HEK293T (cell line): ENCODE measurements at places on chromosomes 5 and 9.
A peak's percentile ranks its signal among the peaks of the same experiment; 100 is the strongest.

- DNase-seq, result no peak
Observed at GRCh38 chr5:77239126-77239741, 28.8 kb downstream of the PDE8B start.

DNA sequence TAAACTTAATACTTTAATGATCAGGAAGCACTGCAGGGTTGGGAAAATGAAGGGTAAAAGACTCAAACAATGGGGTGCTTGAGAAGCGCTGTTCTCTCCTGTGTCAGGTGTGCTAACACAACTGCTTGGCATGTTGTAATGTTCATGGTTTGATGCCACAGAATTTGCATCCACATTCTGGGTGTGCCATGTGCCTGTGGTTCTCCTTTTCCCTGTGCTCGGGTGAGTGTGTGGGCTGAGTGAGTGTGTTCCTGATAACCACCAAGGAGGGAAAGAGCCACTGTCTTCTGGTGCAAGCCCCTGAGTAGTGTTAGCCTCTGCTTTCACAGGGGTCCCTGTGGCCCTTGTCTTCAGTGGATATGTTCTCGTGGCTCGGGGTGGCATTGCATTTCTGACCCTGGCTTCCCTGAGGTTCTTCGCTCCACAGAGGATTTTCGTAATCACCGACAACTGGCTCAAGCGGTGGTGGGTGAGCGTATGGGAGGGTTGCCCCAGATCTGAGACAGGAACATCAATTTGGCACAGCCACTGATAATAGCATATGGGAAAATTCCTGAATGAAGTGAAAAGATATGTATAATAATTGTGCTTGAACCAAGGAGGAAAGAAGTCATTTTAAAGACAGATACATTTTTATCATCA is 102.0 kb downstream of the MVB12B start:
- DNase-seq, result no peak

DNA sequence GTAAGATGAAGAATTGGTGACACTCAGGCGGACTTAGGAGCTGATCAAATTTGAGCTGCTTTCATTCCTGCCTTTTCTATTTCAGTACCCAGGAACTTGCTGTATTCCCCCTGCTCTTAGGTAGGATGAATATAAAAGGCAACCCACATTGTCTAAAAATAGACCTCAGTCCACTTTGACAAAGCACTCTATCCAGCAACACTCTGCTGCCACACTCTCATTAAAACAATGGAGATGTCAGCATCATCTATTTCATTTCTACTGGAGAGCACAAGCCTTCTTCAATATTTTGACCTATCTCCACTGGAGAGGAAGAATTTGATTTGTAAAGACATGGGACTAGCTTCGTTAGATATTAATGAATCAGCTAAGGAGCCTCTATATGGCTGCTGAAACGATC is 468.4 kb downstream of the PTPRD start:
- DNase-seq, result no peak

- no peak for DNase-seq
Observed at GRCh38 chr9:22514871-22515270, 68.2 kb downstream of the DMRTA1 start.

GRCh38 chr5:13218518-13218917 is 726.0 kb downstream of the DNAH5 start:
- no peak for DNase-seq

DNA sequence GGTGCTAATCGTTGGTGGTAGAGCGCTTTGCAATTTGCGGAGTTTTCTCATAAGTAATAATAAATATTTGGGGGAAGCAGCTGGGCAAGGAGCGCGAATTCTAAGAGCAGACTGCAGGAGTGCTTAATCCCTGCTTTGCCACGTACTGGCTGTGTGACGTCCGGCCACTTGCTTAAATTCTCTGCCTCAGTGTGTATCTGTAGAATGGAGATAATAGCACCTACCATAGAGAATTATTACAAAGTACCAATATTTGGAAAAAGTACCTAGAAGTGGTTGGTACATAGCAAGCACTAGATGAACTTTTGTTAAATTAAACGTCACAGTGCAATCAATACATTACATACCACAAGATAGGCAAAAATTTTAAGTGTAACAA is 598 bp upstream of the TMED7 start:
- DNase-seq, result no peak

DNA sequence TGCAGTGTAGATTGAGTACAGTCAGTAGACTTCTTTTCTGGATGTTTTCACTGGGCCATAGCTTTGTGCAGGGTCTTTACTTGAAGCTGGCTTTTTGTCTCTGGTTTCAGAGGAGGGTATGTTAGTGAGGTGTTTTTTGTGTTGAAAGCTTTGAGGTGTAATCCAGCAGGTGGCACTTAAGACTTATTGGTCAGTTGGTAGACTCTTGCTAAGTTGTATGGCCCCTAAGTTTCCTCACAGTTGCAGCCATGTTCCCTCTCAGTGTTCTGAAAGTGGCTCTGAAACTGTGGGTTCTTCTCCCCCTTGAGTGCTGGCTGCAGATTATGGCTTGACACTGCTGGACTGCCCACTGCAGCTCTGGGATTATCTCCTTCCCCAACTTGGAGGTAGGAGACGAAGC is 55.7 kb upstream of the SLC44A1 start:
- DNase-seq, result no peak

DNA sequence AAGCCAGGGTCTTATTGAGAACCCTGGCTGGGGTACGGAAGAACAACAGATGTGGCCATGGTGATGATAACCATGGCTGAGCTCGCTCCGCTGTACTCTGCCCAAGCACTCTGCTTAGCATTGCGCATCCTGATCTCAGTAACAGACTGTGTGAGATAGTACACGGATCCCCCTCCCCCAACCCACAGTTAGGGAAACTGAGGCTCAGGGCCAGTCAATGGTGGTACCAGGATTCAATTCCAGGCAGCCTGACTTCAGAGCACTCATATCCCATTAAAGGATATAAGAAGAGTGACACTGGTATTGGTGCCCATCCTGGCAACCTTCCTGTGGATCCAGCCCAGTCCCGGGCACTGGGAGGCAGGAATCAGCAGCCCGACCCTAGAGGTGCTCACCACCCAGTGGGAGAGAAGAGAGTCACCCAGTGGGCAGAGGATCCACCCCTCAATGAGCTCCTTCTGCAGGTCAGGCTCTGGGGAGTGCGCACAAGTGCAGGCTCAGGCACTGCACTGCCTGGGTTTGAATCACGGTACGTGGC is 26.5 kb upstream of the KIF12 start:
- no peak for DNase-seq

GRCh38 chr5:113503146-113503545 is 10.3 kb upstream of the YTHDC2 start:
- DNase-seq, result no peak

GRCh38 chr9:133393399-133393798 is 17.2 kb downstream of the STKLD1 start:
- no peak for DNase-seq

DNA sequence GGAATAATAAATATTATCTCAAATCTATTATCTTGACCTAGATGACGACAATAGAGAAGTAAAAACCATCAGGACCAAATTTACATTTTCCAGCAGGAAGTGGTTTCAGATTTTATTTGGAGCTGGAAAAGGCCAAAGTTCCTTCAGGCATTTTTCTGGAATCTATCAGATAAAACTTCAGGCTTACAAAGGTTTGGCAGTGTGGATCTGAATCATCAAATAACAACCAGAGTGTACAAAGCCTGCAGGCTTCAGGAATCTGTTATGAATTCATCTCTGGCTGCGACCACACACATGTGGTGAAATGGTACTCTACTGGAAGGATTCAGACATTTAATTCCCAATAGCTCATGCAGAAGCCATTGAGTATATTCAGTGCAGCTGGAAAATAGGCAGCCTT is 726.4 kb upstream of the GRAMD2B start:
- no peak for DNase-seq

DNA sequence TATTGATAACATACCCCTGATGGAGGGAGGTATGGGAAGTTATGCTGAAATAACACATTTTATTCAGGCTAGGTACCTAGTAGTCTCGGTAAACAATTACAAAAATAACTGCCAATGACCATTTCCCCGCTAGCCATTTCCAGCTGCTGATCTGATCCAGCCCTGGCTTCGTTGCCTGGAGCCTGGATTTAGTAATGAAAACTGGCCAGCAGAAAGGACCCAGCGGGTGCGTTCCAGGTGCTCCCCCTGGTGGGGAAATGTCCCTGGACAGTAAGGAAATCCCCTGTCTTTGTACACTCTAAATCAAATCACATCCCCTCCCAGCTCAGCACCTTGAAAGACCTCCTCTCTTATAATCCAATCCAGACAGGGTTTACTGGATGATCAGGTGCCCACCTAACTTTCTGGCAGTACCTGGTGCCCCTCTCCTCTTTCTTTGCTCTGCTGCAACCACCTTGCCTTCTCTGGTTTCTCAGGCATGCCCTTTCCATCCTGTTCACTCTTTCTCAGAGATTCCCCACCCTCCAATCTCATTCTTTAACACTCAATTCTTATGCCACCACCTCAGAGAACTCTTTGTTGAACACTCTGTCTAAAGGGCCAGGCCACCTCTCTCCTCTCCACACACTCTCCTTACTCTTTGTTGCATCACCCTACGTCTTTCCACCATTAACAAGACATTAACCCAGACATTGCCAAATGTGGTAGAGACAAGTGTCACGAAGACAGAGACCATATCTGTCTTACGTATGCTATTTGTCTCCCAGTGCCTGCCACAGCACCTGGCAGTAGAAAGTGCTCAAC is 50.1 kb upstream of the SMAD5 start:
- peak; percentile 77 for DNase-seq

- no peak for DNase-seq
Observed at GRCh38 chr5:4083591-4084337, 488.1 kb downstream of the IRX1 start.

- no peak for DNase-seq
Observed at GRCh38 chr9:128499920-128500319, 4.6 kb upstream of the GLE1 start.
